ENCODE measurements at places on chromosomes 11 and 22.

DNA sequence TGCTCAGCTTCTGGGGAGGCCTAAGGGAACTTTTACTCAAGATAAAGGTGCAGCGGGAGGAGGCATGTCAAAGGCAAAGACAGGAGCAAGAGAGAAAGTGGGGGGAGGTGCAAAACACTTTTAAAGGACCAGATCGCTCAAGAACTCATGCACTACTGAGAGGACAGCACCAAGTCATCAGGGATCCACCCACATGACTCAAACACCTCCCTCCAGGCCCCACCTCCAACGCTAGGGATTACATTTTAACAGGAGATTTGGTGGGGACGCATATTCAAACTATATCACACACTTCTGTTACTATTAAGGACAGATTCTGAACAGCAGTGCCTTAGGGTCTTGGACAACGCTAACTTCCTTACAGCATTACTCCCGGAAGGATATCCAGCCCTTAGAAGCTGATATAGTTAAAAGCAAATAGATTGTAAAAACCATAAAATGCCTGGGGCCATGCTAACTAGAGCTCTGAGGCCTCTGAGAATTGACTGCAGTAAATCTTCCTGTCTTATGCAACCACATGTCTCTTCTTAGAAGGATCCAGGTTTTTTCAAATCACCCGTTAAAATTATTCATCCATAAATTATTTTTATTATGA, 16.7 kb upstream of the ZC3H12C start:
- no peak for DNase-seq

- DNase-seq = no peak
Observed at GRCh38 chr11:110289472-110289871, 6.9 kb downstream of the RDX start.

- peak; percentile 77 for DNase-seq
Observed at GRCh38 chr11:73147771-73148681, 5.9 kb upstream of the FCHSD2 start.

GRCh38 chr11:86241956-86242535, 2.5 kb upstream of the EED start:
- DNase-seq = no peak

DNA sequence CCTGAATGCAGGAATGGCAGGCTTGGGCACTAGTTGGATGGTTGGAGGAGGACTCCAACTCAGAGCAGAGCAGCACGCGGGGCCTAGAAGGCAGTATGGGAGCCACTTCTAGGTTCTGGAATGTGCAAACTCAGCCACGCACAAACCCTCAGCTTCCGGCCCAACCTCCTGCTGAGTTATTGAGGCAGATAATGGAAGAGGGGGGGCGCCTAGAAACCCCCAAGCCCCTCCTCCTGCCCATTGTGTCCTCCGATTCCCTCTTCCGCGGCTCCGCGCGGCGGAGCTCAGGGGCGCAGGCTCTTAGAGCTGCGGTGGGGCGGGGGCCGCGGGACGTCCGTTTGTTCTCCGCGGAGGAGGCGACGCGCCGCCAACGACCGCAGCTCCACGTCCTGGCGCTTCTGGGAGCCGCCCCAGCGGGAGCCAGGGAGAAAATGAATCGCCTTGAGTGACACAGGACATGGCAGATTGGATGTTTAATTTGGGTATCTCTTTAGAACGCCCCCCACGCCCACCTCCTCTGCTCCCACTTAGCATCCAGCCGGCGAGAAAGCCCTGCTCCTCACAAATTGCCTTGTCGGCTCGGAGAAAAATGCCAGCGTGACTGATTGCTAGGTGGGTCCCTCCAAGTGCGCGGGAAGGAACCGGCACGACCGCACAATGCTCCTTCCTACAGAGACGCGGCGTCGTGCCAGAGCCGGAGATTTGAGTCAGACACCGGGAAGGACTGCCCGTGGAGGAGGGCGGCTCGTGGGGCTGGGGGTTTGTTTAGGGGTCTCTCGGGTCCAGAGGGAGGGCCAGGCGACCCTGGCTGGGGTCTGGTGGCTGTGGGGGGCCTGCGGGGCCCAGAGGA, 144.6 kb downstream of the NECTIN1 start:
- DNase-seq = no peak

DNA sequence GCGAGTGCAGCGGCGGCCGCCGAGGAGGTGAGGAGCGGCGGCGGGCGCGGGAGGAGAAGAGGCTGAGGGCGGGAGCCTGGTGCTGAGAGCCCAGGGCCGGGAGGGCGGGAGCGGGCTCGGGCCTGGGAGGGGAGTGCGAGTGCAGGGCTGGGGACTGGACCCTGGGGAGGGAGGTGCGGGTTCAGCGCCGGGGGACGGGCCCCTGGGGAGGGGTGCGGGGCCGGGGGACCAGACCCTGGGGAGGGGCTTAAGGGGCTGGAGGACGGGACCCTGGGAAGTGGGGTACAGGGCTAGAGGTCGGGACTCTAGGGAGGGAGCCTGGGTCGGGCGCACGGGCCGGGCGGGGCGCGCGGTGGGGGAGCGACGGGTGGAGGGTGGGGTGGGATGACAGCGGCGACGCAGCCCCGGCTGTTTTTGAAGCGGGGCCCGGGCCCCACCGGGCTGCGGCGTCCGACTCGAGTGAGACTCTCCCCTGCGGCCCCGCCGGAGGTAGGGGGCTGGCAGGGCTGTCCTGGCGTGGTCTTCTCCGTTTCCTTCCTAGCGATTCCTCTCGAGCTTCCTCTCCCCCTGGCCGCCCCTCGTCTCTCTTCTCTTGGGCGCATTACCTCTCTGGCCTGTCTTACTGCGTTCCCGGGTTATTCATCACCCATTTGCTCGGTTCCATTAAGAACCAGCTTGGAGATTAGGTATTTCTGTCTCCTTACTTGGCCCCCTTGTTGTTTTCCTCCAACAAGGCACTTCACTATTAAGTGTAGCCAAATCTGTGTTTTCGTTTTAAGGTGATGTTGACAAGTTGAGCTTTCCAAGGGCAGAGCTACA, 754 bp downstream of the NUP50 start:
- DNase-seq = no peak

GRCh38 chr11:79493555-79494171, 52.8 kb upstream of the TENM4 start:
- peak; percentile 63 for DNase-seq

DNA sequence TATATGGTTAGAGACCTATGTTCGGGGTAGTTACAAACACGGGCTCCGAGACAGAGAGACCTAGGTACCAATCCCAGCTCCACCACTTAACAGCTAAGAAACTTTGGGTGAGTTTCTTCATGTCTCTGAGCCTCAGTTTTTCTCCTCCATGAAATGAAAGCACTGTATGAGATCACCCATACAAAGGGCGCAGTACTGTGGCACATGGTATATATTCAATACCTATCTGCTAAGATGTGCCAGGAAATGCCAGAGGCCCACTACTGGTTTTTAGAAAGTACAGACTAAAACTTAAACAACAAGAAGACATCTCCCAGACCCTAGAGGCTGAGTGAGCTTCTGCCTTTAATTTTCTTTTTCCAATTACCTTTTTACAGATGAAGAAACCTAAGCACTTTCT, 69.5 kb downstream of the SLC1A2 start:
- DNase-seq = no peak

DNA sequence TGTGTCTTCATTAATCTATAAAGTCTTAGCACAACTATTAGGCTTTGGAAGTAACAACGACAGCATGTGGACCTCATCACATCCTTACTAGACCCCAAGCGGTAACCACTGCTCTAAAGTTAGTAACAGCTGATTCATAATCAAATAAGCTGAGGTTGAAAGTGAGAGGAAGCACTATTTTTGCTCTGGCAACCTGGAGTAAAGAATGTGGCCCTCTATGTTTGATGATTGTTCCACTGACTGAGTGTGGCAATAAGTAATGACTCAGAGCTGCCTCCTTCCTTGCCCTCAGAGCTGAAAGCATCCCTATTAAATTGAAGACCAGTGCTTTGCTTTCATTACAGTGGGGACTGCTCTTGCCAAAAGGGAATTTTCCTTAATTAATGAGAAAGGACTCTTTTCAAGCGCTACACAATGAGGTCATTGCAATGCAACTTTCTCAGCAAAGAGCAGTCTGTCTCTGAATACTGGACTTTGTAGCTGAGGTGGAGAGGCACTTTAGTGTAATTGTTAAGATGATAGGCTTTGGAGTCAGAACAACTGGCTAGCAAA, 906.1 kb upstream of the RAG2 start:
- peak; percentile 0 for DNase-seq

All from cerebellar cortex (tissue), 1 donor.